ENCODE measurements at places on chromosomes 6 and 20.

DNA sequence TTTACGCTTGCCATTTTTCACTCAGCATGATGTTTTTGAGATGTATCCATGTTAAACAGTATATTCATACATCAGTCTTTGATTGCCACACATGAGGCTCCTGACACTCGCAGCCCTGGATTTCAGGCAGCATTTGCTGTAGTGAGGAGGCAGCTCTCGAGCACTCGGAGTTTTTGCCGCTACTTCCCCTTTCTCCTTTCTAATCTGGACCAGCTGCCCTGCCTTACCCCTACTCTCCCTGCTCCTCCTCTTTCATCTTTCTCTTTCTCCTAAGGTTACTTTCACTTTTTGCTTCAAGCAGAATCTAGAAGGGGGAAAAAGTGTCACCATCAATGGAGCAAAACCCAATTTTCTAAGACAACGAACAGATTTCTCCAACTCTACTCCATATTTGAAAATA is 5.9 kb upstream of the CST3 start:
- no peak for DNase-seq

GRCh38 chr20:18566892-18567738 is at the start of gene SMIM26:
TSS of gene SMIM26 (plus strand) at chr20:18567432. CDS start at chr20:18567479, 47 bp downstream.
- peak; percentile 83 for DNase-seq

GRCh38 chr6:102812242-102812641 is 1418.7 kb downstream of the GRIK2 start:
- no peak for DNase-seq

DNA sequence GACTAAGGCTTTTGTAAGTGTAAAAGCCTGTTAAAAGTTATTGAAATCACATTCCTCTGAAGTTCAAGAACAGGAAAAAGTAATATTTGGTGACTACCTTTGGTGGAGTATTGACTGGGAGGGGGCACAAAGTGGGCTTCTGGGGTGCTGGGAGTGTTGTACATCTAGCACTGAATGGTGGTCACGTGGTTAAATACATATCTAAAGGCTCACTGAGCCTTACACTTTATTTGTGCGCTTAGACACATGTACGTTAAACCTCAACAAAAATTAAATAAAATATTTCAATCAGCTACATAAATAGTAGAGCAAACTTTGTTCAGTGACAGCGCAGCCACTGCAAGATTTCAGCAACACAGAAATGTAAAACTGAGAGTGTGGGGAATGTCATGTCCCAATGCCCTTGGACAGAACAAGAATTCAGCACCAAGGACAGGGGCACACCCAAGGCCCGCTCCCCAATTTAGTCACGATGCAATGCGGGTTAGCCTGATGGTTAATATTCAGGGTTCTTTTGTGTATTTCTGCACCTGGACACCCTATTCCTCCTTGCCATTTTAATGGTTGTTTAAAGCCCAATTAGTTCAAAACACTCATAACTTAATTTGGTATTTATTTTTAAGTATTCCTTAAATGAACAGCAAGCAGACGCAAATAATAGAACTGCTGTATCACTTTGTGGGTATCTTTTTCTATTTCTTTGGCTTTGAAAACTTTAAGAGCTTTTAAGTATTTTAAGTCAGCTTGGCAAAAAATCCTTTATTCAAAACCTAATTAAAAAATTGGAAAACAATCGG is 37.4 kb downstream of the ANGPT4 start:
- DNase-seq = no peak

DNA sequence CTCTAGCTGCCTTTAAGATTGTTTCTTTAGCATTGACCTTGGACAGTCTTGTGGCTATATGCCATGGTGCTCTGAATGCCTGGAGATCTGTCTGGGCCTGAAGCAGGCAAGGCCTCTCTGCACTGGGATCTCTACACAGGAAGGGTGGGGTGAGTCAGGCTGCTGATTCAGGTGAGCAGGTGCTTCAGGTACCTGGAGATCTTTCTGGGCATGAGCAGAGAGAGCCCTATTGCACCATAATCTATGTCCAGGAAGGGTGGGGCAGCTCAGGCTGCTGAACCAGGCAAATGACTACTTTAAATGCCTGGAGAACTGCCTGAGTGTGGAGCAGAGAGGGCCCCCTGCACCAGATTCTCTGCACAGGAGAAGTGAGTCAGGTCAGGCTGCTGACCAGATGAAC is 94.5 kb downstream of the TPBG start:
- no peak for DNase-seq

DNA sequence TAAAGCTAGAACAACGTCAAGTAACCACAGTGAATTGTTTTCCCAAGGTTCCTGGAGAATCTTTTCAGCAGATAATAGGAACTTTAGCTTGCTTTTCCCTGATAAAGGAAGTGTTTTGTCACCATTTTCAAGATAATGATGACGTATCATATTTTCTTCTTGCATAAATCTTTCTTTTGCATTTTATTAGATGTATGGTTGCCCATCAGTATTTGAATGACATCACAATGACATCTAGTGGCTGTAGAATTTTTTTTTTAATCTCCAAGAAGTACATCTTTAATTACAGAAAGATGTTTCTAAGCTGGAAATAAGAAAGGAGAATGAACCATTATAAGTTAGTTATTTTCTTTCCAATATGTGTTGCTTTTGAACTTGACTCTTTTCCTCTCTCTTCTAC is 83.0 kb downstream of the CENPW start:
- DNase-seq = no peak

DNA sequence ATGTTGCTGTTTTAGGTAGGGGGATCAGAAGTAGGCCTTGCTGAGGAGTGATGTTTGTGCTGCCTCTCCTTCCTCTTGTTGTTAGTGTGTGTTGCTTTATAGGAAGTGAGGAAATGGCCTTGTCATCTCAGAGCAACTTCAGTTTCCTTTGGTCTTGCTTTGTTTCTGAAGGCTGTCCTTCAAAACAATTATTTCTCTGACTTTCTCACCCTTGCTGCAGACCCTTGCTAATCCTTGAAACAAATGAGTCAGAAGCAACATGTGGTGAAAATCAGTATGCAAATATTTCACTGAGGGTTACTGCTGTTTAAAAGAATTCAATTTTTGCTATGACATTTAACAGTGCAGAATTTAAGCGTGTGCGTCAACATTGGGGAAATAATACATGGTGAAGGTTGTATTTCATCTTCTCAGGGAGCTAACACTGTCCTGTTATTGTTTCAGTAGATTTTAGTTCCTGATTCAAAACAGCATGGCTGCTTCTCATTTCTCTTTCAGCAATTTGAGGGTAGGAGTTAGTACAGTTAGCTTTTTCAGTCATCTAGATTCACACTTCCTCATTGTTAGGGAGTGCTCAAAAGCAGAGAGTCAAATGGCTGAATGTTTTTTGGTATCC is 13.8 kb downstream of the RNF144B start:
- no peak for DNase-seq

- DNase-seq = no peak
These were observed 793 bp upstream of the FAM50B start for GRCh38 chr6:3848380-3848779.

DNA sequence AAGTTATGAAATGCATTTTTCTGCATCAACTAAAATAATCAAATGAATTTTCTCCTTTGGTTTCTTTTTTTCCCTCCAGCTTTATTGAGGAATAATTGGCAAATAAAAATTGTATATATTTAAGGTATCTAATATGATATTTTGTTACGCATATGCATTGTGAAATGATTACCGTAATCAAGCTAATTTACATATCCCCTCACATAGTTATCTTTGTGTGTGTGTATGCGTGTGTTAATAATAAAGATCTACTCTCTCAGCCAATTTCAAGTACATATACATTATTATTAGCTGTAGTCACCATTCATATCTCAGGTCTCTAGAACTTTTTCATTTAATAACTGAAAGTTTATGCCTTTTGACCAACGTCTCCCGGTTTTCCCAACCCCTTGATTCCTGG is 61.1 kb downstream of the SYCP2L start:
- no peak for DNase-seq

- DNase-seq = no peak
These were observed 247.7 kb upstream of the FAM83B start for GRCh38 chr6:54598787-54599313.

DNA sequence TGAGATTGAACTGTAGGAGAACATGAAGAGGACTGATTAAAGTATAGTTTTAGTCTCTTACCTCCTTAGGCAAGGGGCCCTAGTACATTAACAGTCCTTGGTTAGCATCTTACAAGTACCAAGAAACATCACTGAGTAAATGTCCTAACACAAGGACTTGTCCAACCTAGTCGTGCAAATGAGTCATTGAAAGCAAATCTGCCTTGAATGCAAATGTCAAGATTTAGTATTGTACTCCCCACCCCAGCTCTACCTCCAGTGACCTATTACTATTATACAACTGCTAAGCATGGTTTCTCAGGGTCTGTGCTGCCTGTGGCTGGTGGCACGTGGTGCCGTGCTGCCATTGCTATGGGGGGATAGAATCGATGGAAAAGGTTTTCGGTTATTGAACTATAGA is 138.4 kb downstream of the PLCB4 start:
- DNase-seq = no peak

- DNase-seq = no peak
These were observed 16.1 kb upstream of the CALHM6 start for GRCh38 chr6:116445102-116445501.

DNA sequence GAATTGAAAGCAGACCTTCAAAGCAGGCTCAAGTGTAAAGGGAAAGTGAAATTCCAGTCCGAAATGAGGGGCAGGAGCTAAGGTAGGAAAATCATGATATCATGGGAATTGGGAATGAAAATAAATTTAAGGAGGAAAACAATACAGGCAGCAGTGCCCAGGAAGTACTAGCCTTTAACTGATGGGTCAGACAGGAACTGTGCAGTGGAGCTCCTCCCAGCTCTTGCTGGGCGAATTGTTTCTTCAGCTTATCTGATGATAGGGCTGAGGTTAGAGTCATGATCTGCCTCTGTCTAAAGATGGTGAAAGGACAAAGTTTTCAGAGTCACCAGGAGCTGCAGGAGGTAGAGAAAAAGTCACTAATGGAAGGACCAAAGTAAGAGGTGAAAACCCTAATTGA is 457.9 kb upstream of the PTCHD4 start:
- DNase-seq = no peak

GRCh38 chr20:47354464-47354713 is 2.1 kb downstream of the ZMYND8 start:
- no peak for DNase-seq

GRCh38 chr6:24990236-24990845 is 54.6 kb upstream of the RIPOR2 start:
- DNase-seq = no peak

- DNase-seq = no peak
These were observed 4.5 kb downstream of the TREML4 start for GRCh38 chr6:41232667-41233066.

DNA sequence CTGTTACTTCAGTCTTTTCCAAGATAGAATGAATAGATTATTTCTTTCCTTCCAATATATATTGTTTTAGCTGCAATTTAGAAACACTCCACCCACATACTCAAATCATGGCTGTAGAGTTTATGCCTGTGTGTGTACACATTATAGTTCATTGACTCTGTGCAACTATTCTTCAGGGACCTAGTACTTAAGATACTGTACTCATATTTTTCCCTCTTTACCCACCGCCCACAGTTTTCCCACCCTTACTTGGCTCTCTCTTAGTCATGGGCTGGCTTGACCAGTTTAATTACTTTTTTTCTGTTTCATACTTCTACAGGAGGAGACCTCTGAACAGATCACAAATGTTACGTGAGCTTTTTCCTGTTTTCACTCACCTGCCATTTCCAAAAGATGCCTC is 30.4 kb downstream of the C6orf89 start:
- no peak for DNase-seq

- DNase-seq = no peak
These were observed 41.9 kb upstream of the FERMT1 start for GRCh38 chr20:6164421-6165341.

GRCh38 chr20:56793916-56794315 is 164.8 kb downstream of the TFAP2C start:
- no peak for DNase-seq

DNA sequence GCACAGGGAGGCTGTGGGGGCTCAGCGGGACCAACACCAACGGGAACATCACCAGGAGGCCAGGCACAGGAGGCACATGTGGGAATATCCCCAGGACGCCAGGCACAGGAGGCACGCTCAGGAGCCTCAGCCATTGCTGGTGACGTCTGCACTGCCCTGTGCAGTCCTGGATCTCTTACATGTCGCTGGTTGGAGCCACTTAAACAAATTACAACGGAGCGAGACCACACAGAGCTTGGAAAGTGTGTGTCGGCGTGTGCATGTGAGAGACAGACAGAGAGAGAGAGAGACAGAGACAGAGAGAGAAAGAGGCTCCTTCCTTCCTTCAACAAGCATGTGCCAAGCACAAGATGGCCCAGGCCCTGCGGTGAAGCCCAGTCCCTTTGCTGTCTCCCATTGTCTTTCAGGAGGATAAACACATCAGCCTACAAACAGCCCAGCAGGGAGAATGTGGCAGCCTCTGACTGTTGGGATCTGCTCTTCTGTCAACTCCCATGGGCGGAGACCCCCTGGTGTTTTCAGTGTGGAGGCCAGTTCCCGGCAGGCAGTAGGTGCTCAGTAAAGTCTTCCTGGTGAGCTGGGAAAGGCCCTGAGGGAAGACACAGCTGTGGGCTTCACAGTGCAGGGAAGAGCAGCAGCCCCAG is 112.7 kb upstream of the THBS2 start:
- no peak for DNase-seq

GRCh38 chr20:57481281-57481711 is 43.6 kb downstream of the CTCFL start:
- DNase-seq = no peak

DNA sequence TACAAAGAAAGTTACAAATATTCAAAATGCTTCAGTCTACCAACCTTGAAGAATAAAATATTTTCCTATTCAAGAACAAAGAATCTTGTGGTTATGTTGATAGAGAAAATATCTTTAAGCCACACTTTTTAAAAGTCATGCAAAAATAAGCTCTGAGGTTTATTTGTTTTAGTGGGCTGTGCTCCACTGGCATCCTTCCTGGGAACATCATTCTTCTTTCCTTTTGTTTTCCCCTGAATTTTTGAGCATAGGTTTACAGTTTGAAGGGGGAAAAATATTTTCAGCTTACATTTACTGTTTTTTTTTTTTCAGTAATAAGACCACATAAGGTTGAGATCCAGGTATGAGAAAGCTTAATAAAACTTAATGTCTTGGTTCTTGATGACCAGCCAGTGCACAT is 72.0 kb upstream of the BACH2 start:
- no peak for DNase-seq

DNA sequence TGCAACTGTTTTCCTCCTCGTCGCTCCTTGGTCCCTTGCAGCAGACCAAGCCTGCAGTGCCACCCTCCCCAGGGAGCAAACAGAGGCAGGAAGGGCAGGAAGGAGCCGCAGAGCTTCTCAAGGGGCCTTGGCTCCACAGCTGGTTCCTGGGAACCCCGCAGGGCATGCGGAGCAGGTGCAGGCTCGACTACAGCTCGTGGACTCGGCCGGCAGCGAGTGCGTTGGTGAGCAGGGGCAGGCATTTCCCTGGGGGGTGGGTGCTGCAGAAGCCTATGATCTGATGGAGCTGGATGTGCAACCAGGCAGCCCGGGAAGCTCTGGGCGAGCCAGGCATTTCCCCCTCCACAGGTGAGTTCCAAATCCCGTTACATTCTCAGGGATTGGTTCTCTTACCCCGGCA is 37.1 kb downstream of the FRMD1 start:
- no peak for DNase-seq

Data from NCI-H446 treated with DMSO at 0.1 percent for 48 hours (cell line).